Right forelimb (tissue), 1 donor: ENCODE measurements at places on chromosomes 2 and 18.

GRCh38 chr2:862355-862687 lies 88.3 kb upstream of the SNTG2 start:
- DNase-seq, result peak; percentile 40

DNA sequence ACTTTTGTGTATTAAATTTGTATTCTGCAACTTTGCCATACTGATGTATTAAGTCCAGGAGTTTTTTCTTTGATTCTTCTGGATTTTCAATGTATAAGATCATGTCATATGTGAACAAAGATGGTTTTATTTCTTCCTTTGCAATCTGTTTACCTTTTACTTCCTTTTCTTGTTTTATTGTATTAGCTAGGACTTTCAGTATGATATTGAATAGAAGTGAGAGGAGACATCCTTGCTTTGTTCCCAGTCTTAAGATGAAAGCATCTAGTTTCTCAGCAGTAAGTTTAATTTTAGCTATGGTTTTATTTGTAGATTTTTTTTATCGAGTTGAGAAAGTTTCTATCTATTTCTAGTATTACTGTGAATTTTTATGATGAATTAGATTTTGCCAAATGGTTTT lies 25.5 kb downstream of the VRK2 start:
- no peak for DNase-seq

- DNase-seq, result no peak
Measured at GRCh38 chr2:199910338-199911051, 598 bp upstream of the C2orf69 start.

DNA sequence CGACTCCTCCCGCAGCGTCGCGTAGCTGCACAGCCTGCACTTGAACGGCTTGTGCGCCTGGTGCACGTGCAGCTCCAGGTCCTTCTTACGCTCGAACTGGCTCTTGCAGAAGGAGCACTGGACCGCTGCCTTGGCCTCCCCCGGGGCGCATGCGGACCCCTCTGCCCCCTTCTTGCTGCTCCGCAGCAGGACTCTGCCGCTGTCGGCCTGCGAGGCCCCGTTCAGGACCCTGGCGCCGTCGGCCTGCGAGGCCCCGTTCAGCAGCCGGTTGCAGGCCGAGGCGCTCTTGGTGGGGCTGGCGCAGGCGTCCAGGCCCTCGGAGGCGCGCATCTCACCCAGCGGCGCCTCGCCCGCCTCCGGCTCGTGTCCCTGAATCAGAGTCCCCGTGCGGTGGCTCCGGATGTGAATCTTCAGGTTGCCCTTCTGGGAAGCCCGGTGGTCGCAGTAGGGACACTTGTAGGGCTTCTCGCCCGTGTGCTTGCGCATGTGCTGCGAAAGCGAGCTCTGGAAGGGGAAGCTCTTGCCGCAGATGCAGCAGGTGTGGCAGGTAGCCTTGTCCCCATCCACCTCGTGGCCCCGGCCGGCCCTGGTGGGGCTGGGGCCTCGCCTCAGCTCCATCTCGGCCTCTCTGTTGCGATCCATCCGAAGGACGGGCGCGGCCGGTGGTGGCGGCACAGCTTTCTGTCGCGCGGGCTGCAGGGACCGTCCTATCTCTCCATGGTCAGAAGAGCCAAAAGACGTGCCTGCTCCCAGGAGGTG lies 52.5 kb downstream of the ZNF516 start:
- no peak for DNase-seq

DNA sequence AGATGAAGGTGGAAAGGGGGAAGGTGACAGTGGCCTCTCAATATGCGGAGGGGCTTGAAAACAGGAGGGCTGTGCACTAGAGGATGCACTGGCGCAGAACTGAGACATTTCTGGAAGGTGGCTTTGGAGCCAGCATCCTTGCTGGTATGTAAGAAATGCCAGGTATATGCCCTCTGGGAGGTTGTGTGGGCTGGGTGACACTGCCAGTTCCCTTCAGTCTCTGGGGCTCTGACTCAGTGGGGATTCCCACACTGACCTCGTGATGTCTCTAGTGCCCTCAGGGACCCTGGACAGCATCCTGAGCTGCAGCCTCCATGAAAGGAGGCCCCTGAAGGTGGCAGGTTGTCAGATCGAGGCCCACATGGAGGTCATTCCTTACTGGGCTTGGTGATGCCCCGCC lies 74.0 kb downstream of the AGAP1 start:
- no peak for DNase-seq

DNA sequence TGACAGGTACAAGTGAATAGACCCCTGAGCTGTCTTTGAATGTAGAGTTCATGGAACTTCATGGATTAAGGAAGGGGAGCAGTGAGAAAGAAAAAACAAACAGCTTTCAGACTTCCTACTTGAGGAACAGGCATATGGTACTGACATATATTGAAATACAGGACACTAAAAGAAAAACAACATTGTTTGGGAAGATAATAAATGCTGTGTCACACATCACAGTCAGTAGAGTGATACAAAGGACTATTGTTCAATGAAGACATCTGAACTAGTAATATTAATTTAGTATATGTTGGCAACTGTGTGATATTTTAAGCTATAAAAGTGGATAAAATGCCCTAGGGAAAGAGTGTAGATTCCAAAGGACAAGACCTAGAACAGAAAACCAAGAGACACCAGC lies 3.3 kb downstream of the DSC2 start:
- DNase-seq, result no peak

GRCh38 chr18:66972681-66973080 lies 368.8 kb upstream of the CDH19 start:
- no peak for DNase-seq
